ENCODE measurements at places on chromosomes 1 and 21. TPM values are rescaled to one million over a fixed set of nuclear protein-coding genes. Genes with fewer than 3 reads are reported as not detected.

Gene SLC1A7
- total RNA-seq, result not detected

Gene EXTL1
- 2.5 TPM for total RNA-seq

Gene PTGS2
- 1.6 TPM for total RNA-seq

Gene FTCD
- 0.69 TPM for total RNA-seq

Gene TMEM82
- not detected for total RNA-seq

Gene PAQR6
- total RNA-seq, result 25.6 TPM

Gene AGRN
- total RNA-seq, result 120 TPM

Gene VTCN1
- 0.92 TPM for total RNA-seq

Gene ZNF683
- not detected for total RNA-seq

Gene EPHA2
- total RNA-seq, result 2.5 TPM
